Fibroblast of lung (primary cell): ENCODE measurements at places on chromosomes 7 and 10.

- DNase-seq = no peak
These were observed 30.5 kb downstream of the LRMDA start for GRCh38 chr10:75461672-75462649.

DNA sequence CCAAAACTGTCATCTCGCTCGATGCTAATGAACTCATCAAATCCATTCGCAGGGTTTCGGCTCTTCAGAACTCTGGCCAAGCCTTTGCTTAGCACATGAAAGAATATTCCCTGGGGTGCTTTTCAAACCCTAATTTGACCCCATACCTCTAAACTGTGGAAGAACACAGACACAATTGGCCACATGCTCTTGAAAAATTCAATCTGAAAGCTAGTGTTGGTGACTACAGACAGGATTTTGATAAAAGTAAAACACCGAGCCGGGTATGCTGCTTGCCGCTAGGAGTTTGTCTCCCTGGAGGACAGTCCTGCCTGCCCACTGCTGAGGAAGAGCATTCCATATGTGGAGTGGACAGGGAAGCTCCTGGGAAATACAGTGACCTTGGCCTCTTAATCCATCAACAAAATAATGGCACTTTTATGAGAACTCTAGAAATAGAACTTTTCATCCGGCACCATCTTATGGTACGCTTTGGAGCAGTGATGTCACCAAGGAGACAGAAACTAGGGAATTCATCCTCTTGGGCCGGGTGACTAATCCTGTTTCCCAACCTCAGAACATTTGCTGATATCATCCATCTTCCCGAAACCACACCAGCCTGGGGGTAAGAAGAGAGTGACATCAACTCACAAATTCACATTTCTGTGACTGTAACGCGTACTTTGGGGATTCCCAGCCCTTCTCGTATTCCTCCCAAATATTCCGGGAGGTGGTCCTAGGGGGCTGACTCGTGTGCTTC lies 34.2 kb downstream of the MTURN start:
- peak; percentile 86 for DNase-seq

DNA sequence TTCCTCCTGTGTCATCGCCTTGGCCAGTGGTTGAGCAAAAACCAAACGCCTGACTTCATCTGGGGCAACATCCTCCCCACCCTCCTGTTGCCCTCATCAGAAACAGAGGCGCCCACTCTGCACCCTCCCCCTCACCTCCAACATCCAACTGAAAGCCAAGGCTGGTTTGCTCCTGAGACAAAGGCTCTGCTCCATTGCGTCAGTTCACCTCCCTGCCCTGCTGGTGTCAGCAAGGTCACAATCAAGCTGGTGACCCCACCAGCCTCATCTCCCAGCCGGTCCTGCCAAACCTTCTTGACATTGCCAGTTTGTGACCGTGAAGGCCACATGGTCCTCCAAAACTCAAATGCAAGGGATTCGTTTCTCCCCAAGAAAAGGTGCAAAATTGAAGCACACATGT lies 131.7 kb upstream of the ADAM12 start:
- no peak for DNase-seq

DNA sequence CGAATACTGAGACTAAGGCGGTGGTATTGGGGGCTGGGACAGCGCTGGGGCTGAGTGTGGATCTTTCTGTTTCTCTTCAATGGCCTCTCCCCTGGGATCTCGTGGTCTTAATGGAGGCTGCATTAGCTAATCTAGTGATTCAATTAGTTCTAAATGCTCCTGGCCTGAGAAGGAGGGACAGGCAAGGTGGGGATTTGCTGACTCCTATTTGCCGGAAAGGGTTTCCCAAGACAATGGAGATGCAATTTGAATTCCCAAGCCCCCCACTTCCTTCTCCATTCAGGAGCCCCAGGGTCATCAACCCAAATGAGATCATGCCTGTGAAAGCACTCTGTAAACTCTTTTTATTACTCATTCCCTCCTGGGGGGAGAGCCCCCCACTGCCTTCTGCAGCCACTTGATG lies 111.7 kb upstream of the PLXNA4 start:
- DNase-seq = no peak

DNA sequence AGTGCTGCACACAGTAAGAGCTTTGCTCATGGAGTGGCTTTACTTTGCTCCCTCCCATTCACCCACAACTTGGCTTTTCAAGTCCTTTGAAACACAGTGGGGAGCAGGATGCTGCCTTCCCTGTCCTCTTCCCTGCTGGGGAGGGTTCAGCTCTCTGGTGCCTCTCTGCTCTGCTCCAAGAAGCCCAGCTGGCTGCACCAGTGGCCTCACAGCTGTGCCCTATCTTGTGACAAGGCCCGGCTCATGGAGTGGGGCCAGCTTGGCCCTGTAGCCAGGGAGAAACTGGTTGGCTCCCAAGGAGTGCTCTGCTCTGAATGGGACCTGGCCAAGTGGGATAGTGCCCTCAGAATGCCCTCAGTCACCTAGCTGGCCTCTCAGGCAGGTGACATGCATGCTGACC lies 212.3 kb upstream of the ZMIZ1 start:
- DNase-seq = no peak

- no peak for DNase-seq
These were observed 13.5 kb downstream of the TBXAS1 start for GRCh38 chr7:139842401-139843210.

GRCh38 chr7:31051598-31052486 lies at the start of gene ADCYAP1R1:
TSS of gene ADCYAP1R1 (plus strand) at chr7:31052308. CDS start at chr7:31063265, 10,957 bp downstream.
- no peak for DNase-seq

GRCh38 chr10:8227246-8227645 lies 172.8 kb downstream of the GATA3 start:
- DNase-seq = no peak

DNA sequence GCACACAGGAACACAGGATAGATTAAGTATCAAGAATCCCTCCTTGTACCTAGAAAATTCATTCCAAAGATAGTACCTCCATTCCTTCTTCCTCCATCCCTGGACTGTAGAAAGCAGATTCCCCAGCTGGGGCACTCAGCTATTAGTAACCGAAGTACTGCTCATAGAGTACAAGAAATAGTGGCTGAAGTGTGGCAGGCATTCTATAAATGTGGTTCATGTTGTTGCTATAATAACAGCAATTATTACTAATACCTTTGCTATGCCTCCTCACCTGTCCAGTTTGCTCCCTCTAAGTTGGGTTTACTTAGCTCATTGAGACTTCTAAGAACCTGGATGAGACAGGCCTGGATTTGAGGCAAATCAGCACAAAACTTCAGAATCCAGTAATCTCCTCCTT lies 453.2 kb downstream of the GRM8 start:
- no peak for DNase-seq

DNA sequence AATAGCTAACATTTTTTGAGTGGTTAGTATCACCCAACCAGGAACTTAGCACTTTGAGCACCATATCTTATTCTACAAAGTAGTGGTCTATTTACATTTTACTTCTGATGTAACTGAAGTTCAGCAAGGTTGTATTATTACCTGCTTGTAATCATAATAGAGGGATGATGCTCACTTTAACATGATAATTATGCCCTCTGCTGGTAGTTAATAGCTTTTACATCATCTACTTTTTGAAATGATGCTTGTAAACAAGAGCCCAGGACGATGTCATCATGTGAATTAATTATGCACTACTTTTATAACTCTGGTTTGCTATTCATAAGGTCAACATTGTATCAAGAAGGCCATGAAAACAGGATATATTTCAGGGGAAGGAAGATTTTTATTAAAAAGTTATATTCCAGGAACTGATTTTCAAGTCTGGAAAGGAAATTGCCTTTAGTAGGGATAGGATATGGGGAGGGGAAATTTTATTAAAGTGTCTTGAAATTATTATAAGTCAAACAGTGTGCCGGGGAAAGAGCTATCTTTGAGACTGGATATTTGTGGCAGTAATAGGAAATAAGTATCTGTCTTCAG lies 80.3 kb upstream of the SCIN start:
- DNase-seq = peak; percentile 61

GRCh38 chr10:3781468-3782145 lies 3.4 kb downstream of the KLF6 start:
- peak; percentile 73 for DNase-seq
